ENCODE measurements at places on chromosomes 5 and 9.

DNA sequence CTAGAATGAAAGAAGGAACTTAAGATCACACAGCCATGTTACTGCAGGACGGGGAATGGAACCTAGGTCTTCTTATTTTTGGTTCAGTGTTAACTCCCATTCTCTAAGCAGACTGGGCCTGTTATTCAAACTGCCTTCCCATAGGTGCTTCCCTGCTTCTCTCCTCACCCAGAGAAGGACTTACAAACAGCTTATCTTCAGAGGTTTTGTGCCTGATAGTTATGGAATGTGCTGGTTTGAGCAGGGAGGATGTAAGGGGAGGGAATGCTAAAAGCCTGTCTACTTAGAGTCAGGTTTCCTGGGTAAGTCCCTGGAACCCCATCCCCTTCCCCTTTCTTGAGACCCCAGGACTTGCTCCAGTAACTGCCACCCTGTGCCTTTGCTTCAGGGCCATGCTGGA is 4.2 kb upstream of the PSMD5 start:
- no peak for DNase-seq

DNA sequence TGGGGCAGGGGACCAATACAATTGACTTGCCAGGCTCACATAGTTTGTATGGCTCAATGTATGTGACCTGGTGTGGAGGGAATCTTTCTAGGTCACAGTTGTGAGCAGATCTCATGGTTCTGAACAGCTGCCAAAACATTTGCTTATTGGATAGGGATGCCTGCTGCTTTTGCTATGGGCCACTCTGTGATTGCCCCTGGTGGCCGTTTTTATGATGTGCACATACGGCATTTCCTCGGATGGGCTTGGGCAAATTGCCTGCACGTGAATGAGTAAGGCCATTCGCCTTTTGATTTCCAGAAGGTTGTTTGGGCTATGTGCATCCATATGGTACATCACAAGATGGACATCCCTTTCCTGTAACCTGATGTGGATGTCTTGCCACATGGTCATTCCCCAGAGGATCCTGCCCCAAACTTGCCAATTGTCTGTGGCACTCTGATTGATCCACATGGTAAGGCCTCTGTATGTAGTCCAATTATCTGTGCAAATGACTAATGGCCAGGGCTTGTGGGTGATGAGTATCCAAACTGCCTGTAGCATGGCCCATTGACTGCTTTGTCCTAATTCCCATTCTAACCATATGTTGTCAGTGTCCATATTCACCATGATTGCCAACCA is 10.7 kb upstream of the SLC22A4 start:
- DNase-seq, result peak; percentile 70

DNA sequence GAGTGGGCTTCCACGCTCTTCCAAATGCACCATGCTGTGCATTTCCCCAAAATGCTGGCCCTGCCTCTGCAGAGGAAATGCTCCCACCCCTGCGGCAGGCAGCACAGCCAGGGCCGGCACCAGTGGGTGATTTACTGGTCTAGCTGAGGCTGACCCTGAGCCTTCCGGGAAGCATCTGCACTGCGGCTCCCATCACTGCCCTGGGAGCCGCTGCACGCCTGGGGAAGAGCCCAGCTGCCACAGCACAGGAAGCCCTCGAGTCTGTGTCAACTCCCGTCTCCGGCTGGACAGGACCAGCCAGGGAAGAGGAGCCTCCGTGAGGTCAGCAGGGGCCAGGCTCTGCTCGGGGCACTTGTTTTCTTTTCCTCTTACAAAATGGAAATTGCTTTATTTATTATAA is 25.1 kb upstream of the EEIG1 start:
- no peak for DNase-seq

GRCh38 chr5:135568923-135569360 is 9.8 kb downstream of the CXCL14 start:
- no peak for DNase-seq

DNA sequence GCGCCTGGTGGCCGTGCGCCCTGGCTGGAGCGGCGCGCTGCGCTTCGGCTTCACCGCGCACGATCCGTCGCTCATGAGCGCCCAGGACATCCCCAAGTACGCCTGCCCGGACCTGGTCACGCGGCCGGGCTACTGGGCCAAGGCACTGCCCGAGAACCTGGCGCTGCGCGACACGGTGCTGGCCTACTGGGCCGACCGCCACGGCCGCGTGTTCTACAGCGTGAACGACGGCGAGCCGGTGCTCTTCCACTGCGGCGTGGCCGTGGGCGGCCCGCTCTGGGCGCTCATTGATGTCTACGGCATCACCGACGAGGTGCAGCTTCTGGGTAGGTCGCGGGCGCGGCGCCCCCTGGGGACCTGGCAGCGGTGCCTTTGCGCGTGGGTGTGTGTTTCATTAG is 28.9 kb downstream of the NEURL1B start:
- no peak for DNase-seq

GRCh38 chr9:117400171-117400570 is 14.7 kb downstream of the ASTN2 start:
- DNase-seq, result no peak

- no peak for DNase-seq
Observed at GRCh38 chr5:146376821-146377220, 38.2 kb downstream of the POU4F3 start.

DNA sequence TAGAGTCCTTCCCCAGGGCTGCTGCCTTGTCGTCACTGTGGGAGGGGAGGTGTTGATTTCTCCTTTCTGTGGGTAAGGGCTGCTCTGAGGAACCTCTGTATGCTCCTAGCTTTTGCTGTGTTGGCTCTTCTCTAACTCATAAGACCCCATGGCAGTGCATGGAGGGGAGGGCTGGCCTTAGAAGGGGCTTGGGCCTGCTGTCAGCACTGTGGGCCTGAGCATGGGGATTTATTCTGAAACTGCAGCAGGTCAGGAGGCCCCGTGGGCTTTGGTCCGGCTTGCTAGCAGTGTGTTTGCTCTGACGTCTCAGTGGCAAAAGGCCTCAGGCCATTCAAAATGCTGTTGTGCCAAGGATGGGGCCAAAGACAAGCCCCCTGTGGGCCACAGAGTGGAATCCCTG is 6.8 kb downstream of the FGF18 start:
- DNase-seq, result no peak

GRCh38 chr9:126745574-126746411 is 59.0 kb upstream of the ZBTB43 start:
- DNase-seq, result no peak

GRCh38 chr5:21574961-21575360 is 1278.2 kb downstream of the CDH12 start:
- DNase-seq, result no peak

DNA sequence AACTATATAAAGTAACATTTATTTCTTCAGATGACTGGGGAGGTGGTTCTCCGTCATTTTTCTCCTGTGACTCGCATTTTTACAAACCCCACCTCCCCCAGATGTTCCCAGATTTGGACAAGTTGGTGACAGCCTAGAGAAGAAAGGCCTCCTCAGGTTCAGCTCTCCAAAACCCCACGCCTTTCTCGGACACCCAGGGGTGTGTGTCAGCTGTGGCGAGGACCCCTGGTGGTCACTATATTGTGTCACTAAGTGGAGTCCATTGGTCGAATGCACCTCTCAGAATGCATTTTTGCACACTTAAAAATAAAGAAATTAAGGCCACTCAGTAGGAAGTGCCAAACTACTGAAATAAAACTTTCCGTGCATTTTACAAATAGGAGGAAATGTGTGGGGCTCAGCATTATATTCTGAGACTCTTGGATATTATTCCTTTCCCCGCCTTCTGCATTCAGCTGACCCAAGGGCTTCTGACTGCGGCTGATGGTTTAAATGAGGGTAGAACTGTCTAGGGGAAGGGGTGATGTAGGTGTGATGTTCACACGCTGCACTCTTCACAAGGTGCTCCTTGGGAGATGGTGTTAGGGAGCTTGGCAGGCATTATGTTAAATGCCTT is 47.6 kb downstream of the ACO1 start:
- DNase-seq, result peak; percentile 21

GRCh38 chr9:95082401-95083084 is 235.0 kb downstream of the FANCC start:
- no peak for DNase-seq

GRCh38 chr5:147479949-147480348 is 29.9 kb downstream of the DPYSL3 start:
- peak; percentile 64 for DNase-seq

- DNase-seq, result no peak
Observed at GRCh38 chr9:99855467-99856176, 33.9 kb downstream of the NR4A3 start.

DNA sequence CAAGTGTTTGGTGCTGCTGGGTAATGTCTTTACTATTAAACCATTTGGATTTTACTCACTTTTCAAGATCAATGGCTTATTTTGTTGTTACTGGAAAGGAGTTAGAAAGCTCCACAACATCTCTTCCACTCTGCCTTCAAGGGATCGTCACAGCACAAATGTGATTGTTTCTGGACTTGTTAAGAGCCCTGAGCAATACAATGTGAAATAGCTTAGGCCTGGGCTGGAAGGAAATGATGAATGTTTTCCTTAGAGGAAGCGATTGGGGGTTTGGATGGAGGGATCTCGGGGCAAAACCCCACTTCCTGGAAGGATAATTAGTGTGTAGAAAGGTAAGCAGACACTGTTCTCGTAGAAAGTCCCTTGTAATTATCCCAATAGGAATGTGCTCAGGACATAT is 59.3 kb upstream of the MYO10 start:
- DNase-seq, result no peak

DNA sequence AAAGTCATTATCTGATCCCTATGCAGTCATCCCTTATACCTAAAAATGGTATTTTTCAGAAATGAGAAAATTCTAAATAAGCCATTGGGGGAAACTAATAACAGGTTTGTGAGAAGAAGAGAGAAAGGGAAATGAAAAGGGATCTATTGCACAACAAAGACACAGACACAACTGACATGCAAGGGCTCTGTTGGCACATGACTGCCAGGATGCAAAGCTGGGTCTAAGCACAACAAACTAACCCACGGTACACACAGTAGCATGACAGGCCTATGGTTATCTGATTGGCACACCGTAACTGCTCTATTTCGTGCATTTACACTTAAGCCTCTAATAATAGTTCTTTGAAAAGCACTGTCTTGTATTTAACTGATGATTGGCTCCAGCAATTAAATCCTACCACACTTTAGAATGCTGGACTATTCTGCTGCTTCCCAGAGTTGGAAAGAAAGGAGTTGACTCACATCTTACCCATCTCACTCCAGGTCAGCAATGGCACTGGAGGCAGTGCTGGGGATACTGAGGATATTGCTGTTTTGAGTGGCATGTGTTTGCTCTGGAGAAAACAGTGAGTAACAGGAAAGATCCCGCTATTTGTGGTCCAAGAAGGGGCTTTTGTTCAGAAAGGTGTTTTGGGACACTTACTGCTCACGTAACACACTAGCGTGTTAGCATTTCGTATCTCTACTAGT is 328.3 kb downstream of the GLIS3 start:
- DNase-seq, result peak; percentile 24

DNA sequence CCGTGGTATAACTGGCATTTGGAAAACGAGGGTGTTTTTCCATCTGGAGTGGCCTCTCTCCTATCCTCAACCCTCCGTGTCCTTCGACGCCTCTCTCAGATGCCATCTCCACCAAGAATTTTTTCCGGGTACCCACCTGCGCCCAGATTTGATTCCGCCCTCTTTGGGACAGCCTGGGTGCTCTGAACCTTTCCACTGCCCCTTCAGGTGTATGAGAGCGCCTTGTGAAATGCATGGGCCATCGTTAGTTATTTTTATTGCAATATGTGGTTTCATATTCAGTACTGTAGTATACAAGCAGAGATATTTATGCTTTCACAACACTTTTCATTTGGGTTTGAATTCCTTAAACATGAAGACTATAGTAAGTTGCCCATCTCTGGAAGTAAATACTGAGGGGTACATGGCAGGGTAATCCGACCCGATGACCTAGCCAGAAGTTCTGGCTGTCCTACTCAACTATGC is 78.2 kb upstream of the IFNE start:
- DNase-seq, result no peak

GRCh38 chr9:115144706-115145105 is 26.7 kb upstream of the TNC start:
- DNase-seq, result peak; percentile 13

DNA sequence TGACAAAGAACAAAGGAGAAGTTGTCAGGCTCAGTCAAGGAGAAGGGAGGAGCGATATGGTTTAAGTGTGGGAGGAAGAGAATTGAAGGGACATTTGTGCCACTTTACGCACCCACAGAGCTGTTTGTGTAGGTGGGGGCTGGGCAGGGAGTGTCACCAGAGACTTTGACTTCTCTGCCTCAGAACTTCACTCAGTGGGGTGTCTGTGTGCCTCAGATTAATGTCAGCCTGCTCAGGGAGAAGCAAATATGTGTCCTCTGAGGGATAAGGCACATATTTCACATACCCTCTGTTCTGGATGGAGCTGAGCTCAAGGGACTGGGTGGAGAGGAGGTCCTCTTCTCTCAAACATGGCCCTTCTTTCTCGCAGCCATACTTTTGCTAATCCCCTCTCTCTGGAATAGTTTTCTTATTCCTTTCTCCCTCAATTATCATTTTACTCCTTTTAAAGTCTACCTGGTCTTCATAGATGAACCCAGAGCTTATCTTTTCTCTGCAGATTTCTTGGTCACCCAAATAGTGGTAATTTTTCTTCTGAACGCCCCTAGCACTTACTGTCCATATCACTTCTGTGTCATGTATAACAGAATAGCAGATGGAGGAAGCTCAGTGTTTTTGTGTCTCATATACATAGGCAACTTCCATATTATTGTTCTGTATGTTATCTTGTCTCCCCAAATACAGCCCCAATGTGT is 77.0 kb downstream of the IQGAP2 start:
- DNase-seq, result no peak

- no peak for DNase-seq
Observed at GRCh38 chr5:61732369-61732768, 400.3 kb downstream of the ZSWIM6 start.

- DNase-seq, result peak; percentile 36
Observed at GRCh38 chr9:6590772-6591384, 54.7 kb downstream of the GLDC start.

GRCh38 chr9:105198865-105199264 is 45.6 kb upstream of the SLC44A1 start:
- DNase-seq, result no peak

- DNase-seq, result no peak
Observed at GRCh38 chr5:150670948-150671310, 9.9 kb downstream of the MYOZ3 start.

GRCh38 chr9:2017331-2018161 is 2.4 kb downstream of the SMARCA2 start:
- DNase-seq, result peak; percentile 83

- DNase-seq, result no peak
Observed at GRCh38 chr5:33713136-33713765, 178.5 kb downstream of the ADAMTS12 start.

GRCh38 chr5:175853573-175854230 is 17.7 kb upstream of the CPLX2 start:
- DNase-seq, result no peak
